Activated CD4-positive, CD25-positive, alpha-beta regulatory T cell (primary cell): ENCODE measurements at places on chromosomes 5 and 9.

DNA sequence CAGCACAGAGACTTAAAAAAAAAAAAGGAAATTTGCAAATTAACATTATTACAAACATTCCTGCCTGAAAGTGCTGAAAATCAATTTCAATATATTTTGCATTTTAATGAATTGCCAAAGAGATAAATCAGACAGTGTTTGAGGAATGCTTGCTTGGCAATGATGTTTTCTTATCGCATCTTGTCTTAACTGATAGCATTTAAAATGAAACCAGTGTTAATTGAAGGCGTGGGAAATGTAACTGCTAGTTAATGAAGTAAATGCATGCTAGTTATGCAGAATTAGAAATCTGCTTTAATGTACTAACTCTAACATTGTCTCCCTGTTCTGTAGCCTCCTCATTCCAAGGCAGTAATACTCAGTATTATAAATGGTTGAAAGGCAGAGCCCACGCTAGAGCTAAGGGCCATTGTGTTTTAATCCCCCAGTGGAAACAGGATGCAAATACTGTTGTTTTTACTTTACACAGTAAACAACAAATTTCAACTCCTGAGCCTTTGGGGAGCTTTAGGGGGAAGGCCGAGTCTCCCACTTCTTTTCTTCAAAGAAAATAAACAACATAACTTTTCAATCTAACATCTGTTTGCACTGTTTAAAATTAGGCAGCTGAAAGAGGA is 586.9 kb downstream of the TLE4 start:
- DNase-seq: no peak

DNA sequence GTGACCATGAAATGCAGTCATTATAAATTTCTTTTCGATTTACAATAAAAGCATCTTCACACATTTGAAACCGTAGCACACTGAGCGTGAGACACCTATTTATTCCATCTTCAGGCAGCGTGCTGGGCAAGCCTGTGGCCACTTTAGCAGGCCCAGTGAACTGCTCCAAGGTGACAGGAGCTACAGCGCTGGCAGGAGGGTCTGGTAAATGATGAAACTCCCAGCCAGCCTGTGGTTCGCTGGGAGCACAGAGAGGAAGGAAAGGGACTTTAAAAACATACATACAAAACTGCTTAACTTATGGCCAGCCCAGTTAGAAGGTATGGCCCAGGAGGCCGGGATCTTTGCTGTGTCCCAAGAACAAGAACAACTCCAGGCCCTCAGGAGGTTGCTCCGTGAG is 5.1 kb downstream of the RAPGEF1 start:
- no peak for DNase-seq

DNA sequence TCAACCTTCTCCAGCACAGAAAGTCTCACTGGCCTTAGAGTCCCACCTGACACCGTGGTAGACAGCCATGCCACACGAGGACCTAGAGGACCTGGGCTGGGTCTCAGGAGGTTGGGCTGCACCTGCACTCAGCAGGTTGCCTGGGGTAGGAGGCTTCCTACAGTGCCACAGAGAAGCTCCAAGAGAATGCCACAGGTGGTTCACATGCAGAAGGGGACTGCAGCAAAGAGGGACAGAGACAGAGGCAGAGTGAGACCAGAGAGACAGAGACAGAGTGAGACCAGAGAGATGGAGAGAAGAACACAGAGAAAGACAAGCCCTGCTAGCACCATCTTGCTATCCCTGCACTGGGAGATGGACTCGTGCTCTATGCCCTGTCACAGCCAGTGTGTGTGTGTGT is 5.7 kb downstream of the CAMK2A start:
- DNase-seq: no peak

- no peak for DNase-seq
These were observed 1099.7 kb downstream of the DTWD2 start for GRCh38 chr5:117888688-117889087.

DNA sequence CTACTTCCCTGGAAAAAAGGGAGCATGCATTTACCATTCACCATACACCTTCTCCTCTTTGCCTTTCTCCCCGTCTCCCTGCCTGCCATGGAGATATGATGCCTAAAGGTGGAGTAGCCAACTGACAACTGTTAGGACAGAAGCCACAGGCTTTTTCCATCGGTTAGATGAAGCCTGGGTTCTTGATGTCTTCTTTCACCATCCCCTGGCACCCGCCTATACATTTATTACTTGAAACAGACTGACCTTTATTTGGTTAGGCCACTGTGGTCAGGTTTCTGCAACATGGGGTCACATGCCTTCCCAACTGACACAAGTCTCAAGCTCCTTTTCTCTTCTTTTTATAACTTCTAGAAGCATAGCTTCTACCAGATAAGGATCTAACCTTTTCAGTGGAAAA is 7.1 kb downstream of the LCP2 start:
- no peak for DNase-seq
